Activated CD4-positive, alpha-beta memory T cell treated with anti-CD3 and anti-CD28 coated beads for 36 hours (primary cell): ENCODE measurements at places on chromosomes 1 and 21. TPM values are rescaled to one million over a fixed set of nuclear protein-coding genes. Genes with fewer than 3 reads are reported as not detected.

The ELAPOR1 gene
- 9.1 TPM for total RNA-seq

The NOS1AP gene
- total RNA-seq = 0.12 TPM

The ADARB1 gene
- 40.6 TPM for total RNA-seq

The EPHX1 gene
- 2.6 TPM for total RNA-seq

The ERICH3 gene
- not detected for total RNA-seq

The KPRP gene
- total RNA-seq = not detected

The GPR37L1 gene
- not detected for total RNA-seq

The NTRK1 gene
- 6.4 TPM for total RNA-seq

The PRRC2C gene
- 205 TPM for total RNA-seq

The BCAS2 gene
- total RNA-seq = 48.5 TPM

The S100A8 gene
- total RNA-seq = not detected

The REN gene
- not detected for total RNA-seq

The HSD3B2 gene
- not detected for total RNA-seq

The BEND5 gene
- 2.5 TPM for total RNA-seq
